ENCODE measurements at places on chromosomes 1 and 21.

- DNase-seq = no peak
Measured at GRCh38 chr1:59150577-59151386, 146.1 kb upstream of the FGGY start.

DNA sequence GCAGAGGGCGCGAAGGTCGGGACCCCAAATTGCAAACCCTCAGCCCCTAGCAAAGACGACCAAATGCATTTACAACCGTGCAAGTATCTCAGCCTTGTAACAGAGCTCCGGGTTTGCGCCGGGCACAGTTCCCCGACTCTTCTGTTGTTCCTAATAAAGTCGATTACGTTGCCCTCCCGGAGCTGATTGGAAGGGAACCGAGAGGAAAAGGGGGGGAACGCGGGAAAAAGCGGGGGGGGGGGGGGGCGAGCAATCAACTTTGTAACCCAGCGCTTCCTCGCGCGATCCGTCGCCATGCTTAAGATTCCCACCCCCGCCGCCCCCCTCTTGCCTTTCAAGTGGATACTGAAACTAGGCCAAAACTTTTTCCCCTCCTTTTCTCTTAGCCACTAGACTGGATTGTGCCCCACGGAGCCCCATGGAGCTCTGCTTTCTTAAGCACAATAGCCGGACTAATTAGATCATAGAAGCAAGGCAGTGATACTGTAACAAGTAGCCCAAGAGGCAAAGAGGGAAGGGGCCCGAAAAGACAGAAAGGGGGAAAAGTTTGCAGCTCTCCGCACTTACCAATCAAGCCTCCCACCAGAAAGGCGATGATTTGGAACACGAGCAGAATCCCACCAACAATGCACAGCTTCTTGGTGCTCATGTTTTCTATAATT is 565 bp downstream of the WLS start:
- DNase-seq = no peak

GRCh38 chr1:199073166-199073565 is 434.3 kb downstream of the PTPRC start:
- no peak for DNase-seq

- no peak for DNase-seq
Measured at GRCh38 chr1:76939050-76939816, 72.0 kb downstream of the ST6GALNAC5 start.

GRCh38 chr1:147287133-147287865 is 44.8 kb downstream of the CHD1L start:
- no peak for DNase-seq
